Amniotic stem cell (primary cell): ENCODE measurements at places on chromosomes 3 and 15.

DNA sequence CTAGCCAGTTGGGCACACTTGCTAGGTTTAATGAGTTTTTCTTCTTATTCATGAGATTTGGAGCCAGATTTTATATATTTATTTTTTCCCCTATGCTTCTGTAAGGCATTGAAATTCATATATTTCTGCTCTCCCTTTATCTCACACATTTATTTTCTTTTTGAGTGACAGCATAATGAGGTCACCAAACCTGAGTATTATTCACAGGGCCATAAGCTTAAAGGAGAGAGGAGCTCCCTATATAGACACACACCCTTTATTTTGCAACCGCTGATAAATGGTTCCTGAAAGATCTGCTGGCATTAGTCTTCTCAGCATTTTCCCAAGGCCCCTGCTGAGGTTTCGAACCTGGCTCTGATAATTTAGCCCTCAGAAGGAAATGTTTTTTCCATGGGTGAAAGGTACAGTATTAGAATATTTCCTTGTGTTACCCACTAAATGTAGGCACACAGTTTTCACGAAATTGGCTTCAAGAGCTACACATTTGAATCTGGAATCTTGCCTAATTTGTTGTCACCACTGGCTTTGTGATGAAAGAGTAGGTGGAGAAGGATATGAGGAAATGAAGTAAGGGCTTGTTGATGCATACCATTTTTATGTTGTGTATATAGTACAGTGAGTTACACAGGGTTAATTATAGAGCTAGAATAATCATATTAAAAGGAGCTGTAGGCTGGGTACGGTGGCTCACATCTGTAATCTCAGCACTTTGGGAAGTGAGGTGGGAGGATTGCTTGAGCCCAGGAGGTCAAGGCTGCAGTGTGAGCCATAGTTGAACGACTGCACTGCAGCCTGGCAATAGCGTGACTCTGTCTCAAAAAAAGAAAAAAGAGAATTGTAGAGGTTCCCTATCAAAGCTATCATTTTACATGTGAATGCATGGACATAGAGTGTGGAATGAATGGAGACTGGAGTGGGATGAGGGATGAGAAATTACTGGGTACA, 6.5 kb downstream of the KLHL18 start:
- no peak for DNase-seq

GRCh38 chr3:160981217-160981938, 123.8 kb downstream of the B3GALNT1 start:
- DNase-seq = no peak

DNA sequence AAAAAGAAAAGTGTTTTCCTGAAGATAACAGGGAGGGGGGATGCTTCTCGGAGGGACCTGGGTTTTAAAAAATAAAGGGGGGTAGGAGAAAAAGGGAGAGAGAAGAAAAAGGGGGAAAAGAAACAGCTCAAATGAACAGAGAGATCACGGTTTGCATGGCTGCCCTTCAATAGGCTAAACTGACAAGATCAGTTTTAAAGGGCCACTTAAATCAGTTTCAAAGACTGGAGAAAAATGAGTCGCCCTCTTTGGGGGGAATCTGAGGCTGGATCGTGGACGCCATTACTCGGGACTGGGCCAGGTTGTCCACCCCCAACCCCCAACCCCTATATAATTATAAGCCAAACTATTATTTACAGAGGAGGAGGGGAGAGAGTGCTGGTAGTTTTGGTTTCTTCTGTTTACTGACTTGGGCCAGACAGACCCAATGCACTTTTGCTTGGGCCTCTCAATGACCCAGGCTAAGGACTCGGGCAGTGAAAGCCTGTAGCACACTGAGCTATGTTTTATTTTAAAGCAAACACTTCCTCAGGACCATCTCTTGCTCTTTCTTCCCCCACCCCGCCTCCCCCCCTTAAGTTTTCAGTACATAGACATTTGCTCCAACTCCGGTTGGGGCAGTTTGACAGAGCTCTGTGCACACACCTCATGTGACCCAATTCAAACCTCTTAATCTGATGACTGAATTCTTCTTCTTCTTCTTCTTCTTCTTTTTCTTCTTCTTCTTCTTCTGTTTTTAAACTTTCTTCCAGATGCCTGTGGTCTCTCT, 6.3 kb downstream of the NR2F2 start:
- no peak for DNase-seq

DNA sequence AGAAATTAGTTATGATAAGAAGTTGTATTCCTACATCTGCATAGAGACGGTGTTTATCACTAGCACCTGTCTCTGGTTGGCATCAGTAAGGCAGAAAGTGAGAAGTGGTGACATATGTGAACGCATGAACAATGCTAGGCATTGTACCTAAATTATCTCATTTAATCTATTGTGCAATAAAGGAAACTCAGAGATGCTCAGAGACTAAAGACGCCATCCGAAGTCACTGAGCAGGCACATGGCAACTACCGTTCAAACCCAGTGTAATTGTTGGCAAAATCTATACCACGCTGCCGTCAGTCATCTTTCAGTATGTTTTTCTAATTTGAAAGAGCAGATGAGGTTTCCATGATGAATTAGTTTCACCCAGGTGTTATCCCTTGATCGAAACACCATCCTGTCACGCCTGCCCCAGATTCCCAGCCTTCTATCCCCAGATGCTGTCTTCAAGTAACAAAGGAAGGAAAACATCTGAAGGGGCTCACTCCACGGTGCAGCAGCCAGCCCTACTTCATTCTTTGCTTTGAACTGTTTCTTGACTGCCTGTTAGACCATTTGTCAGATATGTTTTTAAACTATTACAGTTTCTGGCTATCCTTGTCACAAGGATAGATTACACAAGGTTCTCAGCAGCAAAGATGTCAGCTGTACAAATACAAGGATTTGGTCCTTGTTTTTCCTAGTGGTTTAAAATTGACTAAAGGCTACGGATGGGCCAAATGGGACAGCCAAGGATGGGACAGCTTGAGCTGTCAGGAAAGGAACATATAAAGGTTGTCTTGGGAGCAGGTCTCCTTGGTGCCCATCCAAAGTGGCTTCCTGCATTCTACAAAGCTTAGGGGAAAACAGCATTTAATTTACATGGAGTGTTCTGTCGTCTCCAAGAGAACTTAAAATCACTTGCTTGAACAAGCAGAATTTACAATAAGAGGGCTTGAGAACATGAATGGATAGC, 99.1 kb downstream of the TMEM108 start:
- no peak for DNase-seq

DNA sequence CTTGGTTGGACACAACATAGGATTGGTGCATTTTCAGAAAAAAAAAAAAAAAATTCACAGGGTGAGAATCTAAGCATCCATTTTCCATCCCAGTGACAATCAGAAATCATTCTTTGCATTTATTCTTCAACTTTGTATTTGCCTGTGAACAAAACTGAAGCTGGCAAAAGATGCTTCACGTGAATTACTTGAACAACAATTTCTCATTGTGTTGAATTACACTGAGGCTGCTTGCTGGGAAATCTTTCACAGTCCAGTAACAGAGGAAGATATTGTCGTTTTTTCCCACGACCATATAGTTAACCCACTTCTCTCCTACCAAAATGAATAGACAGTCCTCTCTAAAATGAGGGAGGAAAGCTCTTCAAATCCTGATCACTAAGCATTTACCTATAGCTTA, 4.3 kb upstream of the SLCO3A1 start:
- DNase-seq = no peak

DNA sequence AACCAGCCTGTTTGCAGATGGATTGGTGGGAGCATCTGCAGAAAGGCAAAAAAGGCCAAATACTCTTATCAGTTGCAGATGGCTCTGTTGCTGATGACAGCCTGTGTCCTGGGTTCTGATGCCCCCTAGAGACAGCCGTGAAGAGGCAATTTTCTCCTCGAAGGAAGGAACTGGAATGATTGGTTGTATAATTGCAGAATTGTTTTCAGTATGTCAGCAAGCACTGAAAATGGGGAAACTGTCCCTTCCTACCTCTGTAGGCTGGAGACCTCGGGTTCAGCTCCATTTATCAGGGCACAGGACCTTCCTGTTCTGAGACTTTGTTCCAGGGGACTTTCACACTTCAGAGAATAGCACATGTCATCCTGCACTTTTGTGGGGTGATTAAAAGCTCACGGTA, 103.0 kb downstream of the PGPEP1L start:
- DNase-seq = no peak

DNA sequence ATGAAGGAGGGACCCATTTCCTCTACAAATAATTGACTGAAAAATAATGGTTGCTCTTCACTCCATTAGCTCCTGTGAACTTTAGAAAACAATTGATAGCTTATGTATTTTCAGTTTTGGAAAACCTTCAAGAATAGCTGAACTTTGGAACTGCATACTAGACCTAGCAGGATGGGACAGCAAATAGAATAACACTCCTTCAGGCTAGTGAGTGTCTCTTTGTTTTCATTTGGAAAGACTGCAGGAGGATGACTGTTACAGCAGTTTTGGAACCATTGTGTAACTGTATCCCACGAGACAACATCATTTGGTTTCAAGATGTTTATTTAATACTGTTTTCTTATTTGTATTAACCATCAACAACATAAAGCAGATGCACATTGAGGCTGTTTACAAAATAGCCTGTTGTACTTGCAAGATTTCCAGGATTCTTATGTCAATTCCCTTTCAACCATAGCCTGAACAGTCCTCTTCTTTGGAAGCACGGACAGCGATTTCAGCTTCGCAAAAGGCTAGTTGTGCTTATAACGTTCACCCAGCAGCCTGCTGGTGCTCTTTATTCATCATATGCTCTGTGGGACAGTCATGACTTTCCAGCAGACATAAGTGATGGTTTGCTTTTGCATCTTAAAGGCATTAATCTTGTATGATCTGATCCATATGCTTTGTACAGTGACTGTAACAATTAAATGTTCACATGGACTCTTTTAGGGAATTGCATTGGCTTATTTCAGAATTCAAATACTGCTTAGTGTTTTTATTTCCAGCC, 335.5 kb downstream of the IL5RA start:
- DNase-seq = no peak

GRCh38 chr3:29144807-29145206, 136.1 kb upstream of the RBMS3 start:
- no peak for DNase-seq

- no peak for DNase-seq
These were observed 39.3 kb downstream of the DGKG start for GRCh38 chr3:186322761-186323160.

GRCh38 chr3:8246070-8246469, 255.6 kb upstream of the LMCD1 start:
- no peak for DNase-seq

DNA sequence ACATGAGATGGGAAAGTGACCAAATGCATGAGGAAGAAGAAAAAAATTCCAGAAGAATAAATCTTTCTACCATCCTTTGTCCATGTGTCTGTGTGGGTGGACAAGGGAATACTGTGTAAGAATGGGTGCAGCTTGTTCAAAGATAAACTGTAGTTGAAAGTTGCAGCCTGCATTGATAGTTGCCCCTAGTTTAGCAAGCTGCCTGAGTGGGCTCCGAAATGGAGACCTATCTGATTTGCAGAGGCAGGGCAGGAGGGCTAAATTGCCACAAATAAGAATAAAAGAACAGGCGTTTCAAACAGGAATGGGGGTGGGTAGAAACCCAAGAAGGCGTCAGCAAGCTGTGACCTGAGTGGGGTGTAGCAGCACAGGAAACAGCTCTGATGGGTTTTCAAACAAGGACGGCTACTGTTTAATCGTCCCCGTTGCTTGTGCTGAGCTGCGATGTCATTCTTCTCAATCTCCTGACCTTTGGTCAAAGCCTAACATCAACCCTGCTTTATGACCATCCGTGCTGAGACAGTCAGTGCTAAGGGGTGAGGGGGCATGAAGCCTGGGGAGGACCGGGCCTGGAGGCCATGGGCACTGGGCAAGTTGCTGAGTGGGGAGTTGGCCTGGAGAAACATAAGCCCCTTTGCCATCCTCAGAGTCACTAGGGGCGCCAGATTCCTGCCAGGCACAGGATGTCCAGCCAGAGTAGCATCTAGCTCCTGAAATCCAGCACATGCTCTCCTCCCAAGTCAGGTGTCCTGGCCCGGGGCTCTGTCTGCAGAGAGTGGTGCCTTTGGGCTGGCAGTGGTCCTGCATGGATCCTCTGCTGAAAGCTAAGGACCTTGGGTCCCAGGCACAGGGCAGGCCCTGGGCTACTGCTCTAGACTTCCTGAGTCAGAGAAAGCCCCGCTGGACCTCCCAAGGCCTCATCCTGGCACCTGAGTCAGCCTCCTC, 19.2 kb upstream of the C15orf39 start:
- no peak for DNase-seq
